ENCODE measurements at places on chromosomes 1 and 21.

GRCh38 chr1:29801003-29801402, 564.7 kb downstream of the PTPRU start:
- no peak for DNase-seq

DNA sequence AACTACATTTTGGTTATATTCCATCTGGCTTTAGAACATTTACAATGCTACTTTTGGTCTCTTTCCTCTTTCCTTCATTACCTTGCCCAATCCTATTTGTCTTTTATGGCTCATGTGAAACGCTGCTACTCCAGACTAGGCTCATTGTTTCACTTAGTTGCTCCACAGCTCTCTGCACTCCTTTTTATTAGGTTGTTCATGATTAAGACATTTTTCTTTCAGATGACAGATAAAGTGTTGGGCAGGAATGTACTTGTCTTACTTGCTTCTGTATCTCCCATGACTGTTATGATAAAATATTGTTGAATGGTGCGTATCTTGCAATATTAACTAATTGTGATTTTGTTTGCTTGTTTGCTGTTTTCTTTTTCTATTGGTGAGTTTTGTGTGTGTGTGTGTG, 1532.3 kb downstream of the KCNT2 start:
- no peak for DNase-seq

DNA sequence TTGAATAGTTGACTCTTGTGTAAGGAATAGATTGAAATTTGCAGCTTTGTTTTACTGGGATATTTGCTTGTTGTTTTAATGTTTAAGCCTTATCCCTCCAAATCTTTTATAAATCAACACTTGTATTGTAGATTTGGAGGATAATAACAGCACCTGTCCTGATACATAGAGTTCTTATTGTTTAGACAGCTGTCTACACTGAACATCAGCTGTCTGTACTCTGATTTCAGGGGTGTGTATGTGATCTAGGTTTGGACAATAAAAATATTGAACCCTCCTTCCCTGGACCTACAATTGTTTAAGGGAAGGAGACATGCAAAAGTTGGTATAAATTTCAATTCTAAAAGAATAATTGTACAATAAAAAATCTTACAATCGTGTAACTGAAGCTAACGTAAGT, 48.3 kb upstream of the DPH5 start:
- DNase-seq: no peak

DNA sequence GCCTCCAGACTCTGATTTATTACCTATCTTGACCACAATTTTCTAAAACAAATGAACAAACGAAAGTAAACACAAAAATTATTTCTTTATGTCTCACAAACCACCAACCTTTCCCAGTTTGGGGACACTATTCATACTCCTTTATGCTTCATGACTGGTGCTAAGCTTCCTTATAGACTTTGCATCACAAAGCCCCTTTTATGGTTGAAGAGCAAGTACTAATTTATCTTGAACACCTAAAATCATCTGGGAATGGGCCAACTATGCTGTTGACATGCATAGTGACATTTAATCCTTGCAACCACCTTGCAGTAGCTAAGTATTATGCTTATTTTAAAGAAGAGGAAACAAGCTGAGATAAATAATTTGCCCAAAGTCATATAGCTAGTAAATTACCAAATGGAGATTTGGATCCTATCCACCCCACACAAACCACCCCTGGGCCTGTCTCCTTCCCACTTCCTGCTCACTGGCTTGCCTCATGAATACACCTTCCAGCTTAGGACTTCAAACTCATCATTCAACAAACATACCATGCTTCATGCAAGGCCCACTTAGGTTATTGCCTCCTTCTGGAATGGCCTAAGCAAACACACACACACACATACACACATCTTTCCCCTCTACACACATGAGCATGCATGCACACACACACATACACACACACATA, 192.2 kb downstream of the PLPP3 start:
- no peak for DNase-seq

DNA sequence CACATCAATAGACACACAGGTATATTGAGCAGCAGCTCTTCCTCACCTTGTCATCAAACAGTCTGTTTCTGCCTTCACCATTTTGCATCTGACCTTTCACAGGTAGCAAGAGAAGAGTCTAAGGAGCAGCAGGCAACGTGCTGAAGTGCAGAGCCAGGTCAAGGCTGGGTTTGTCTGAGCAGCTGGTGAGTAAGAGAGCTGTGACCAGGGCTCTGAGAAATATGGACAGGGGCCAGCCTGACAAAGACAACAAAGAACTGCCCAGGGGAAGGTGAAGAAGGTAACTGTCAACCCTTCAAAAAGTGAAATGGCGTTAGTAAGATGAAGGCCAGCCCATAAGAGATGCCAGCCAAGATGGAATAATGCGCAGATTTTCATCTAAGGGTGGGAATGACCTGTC, 58.9 kb upstream of the LRRC8D start:
- no peak for DNase-seq

DNA sequence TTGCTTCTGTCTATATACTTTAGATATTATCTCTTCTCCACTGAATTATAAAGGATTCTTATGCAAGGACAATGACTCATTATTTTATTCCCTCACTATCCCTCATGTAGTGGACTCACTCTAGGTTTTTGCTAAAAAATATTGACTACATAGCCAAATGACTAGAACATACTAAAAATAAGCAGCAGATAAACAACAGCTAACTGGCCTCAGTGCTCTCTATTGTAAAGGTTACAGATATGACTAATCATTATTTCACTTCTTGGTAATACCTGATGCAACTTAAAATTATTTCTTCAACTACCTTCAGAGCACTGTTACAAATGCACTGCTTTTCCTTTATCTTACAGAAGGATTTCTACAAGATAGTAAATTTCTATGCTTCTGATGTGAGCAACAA, 147.6 kb upstream of the DEPDC1 start:
- no peak for DNase-seq

GRCh38 chr1:119859647-119860046, 36.7 kb downstream of the ADAM30 start:
- no peak for DNase-seq

DNA sequence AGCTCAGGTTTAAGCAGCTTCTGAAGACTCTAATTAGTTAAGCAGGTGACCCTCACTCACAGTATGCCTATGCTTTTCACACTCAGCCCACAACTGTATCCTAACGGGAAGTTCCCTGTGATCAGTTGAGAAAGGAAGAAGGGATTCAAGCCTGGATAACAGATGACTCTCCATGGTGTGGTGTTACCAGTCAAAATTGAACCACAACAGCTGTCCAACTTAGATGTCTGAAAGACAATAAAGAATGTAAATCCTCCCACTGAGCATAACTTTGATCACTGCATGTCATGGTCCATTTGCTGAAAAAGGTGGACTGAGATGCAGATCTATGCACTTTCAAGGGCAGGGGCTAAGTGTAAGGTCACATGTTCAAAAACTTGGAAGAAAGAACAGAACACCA, 32.3 kb upstream of the DIPK1A start:
- DNase-seq: no peak

DNA sequence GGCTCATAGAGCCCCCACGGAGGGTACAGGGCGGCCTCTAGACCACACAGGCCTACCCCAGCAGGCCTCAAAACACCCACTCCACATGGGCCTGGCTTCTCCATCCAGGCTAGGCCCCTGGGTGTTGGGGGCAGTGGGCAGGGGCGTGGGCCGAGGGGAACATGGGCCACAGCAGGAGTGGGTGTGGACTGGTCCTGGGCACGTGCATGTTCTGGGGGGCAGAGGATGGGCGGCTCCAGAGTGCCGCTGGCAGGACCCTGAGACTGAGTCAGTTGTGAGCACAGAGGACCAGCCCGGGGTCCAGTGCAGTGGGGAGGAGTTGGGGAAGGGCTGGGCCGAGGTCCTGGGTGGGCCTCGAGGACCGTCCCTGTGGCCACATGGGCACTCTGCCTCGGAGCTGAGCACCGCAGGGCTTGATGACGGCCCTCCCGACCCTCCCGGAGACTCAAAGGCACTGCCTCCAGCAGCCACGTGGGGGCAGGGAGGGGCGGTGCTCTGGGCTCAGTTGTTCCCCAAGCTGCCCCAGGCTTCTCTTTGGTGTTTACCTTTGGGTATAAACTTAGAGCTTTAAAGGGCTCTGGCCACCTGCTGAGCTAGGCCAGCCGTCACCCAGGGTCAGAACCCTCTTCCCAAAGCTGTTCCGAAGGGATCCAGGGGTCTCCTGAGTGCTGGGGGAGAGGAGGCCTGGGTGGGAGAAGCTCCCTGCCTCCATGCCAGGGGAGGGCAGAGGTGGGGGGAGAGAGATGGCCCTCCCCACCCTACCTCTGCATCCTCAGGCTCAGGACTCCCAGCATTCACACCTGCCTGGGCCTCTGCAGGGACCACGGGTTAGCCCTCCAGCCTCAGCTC, 79.9 kb downstream of the MORN1 start:
- no peak for DNase-seq

GRCh38 chr1:80607064-80607463, 1193.7 kb upstream of the ADGRL2 start:
- DNase-seq: no peak

DNA sequence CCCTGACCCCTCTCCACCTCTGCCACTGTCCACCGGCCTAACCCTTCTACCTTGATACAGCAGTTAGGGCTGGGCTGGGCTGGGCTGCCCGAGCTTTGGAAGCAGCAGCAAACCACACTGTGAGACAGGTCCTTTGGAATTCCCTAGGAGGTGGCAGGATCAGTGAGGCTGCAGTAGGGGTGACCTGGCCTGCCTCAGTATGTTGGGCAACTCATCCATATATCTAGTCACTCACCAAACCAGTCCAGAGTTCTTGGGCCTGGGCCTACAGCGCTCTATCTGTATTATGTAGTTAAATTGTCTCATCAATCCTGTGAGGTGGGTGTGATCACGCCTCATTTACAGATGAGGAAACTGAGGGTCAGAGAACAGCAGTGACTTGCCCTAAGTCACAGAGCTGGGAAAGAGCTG, 13.3 kb upstream of the SYNC start:
- DNase-seq: no peak

DNA sequence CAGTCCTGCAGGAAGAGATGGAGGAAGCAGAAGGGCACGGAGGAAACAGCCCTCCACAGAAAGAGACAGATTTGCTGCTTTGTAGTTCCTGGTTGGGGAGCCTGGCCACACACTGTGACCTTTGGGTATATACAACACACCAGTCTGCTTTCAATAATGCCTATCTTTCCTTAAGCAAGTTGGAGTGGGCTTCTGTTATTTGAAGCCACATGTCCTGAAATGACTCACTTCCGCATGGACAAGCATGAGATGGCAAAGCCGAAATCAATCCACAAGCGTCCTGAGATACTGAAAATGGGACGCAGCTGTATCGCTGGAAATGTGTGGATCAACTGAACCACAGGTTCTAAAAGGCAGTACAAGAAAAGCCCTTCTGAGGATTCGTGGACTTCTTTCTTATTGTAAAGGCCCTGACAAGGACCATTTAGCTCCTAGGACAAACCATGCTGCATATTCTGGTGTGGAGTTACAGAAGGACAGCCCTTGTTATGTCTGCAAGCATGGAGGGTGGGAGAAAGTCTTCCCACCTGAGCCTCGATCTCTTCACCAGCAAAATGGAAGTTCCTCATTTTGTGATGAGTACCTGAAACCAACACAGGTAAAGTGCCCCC, 22.7 kb upstream of the FHAD1 start:
- DNase-seq: no peak

DNA sequence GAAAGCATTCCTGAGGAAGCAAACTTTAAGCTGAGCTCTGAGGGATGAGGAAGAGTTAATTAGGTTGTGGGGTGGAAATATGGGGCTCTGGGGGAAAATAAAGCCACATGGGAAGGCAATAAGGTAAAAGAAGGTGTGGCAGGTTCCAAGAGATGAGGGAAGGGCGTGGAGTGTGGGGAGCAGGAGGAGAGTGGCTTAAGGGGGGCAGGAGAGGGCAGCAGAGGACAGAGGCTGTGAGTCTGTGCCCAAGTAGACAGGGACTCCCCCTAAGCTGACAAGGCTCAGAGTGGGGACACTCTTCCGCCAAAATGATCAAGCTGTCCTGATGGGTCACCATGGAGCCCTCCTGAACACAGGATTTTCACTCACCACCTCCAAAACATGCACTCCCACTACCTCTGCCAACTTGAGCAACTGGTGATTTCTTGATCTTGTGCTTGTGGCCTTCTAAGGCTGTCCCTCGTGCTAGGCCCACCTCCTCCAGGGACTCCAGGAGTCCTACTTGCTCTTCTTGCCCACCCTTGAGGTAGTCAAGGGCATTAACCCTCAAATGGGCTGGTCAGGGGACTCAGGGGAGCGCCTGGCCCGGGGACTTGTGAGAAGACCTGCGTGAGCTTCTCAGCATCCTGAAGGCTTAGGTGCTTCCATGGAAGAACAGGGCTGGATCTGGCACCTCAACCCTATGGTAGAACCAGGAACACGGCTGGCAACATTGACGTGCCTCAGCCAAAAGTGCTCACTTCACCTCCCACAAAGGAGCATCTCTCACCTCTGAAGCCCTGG, 23.4 kb downstream of the DMAP1 start:
- no peak for DNase-seq

GRCh38 chr1:45348966-45349677, 8.9 kb upstream of the MUTYH start:
- no peak for DNase-seq

GRCh38 chr1:67372898-67373297, 57.3 kb downstream of the SERBP1 start:
- no peak for DNase-seq

- no peak for DNase-seq
Observed at GRCh38 chr1:198141668-198142351, 15.0 kb upstream of the NEK7 start.

- DNase-seq: no peak
Observed at GRCh38 chr1:23148084-23148483, 20.6 kb downstream of the LUZP1 start.

- no peak for DNase-seq
Observed at GRCh38 chr1:183070923-183071618, 47.9 kb downstream of the LAMC1 start.

GRCh38 chr1:248359415-248359814, 2.0 kb upstream of the OR2T4 start:
- no peak for DNase-seq

- no peak for DNase-seq
Observed at GRCh38 chr1:245804696-245805095, 649.9 kb downstream of the KIF26B start.

DNA sequence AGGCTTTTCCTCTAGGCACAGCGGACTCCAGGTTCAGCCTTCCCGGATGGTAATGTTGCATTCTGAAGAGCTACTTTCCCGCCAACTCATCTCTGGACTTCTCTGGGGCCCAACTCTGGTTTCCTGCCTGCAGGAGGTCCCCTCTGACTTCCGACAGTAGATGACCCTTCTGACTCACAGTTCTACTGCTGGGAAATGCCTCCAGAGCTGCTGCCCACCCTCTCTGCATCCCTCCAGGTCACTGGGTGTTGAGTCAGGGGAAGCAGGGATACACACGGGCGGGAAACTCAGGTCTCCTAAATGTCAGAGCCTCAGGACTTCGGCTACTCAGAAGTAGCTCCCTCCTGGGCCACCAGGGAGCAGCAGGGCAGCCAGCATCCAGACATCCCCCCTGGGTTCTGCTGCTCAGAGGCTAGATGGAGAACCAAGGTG, 2.1 kb upstream of the KIF21B start:
- no peak for DNase-seq
